ENCODE measurements at places on chromosomes 2 and 18.

DNA sequence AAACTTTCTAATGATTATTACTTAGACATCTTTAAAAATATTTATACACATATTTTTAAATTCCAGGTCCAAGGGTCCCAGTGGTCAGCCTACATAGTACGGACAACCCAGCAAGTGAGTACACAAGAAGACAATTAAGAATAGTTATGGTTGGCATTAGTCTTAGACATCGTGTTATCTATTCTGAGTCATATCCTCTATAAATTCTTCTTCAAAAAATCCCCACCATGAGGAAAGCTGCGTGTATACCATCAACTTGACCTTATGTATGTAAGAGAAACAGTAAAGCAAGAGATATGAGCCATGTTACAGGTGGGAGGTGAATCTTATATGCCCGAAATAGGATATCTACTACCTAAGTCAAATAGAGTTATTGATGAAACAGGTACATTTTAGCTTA is 1339.8 kb downstream of the DPP10 start:
- DNase-seq = no peak

DNA sequence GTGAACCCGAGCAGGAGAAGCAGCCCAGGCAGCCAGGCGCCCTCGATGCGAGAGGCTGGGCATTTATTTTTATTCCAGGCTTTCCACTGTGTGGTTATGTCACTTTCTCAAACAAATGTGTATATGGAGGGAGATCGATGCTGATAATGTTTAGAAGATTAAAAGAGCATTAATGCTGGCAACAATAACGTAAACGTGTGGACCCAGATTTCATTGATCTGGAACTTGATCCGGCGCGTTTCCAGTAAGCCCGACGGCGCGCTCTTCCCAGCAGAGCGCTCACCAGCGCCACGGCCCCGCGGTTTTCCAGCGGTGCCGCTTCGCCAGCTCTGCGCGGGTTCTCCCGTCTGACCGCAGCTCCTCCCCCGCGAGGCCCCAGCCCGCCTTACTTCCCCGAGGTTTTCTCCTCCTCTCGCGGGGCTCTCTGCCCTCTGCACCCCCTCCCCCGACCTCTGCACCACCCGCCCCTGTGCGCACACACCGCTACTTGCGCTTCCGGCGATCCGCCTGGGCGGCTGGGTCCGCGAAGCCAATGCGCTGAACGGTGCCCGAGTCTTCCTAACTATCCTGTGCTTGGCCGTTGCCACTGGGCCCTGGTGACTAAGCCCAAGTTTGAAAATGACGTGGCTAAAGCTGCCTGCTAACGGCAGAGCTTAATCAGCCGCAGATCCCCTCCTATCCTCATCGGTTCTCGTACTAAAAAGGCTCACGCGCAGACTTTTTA is 6.1 kb downstream of the ONECUT2 start:
- peak; percentile 35 for DNase-seq

DNA sequence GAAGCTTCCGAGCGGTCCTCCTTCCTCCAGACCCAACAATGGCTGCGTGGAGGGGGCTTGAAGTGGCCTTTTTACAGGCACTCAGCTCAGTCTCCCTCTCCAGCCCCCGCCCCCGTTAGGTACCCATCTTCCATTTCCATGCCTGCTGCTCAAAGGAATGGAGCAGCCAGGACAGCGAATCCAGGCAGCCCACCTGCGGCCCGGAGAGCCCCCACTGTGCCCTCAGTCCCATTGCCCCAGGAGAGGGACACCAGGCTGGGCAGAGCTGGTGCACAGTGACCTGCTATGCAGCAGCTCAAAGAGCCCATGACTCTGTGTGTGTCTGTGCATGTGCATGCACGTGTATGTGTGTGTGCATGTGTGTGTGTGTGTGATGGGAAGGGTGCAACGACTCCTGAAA is 10.6 kb upstream of the POMC start:
- no peak for DNase-seq

- no peak for DNase-seq
Observed at GRCh38 chr2:68428126-68428525, 39.0 kb downstream of the FBXO48 start.

DNA sequence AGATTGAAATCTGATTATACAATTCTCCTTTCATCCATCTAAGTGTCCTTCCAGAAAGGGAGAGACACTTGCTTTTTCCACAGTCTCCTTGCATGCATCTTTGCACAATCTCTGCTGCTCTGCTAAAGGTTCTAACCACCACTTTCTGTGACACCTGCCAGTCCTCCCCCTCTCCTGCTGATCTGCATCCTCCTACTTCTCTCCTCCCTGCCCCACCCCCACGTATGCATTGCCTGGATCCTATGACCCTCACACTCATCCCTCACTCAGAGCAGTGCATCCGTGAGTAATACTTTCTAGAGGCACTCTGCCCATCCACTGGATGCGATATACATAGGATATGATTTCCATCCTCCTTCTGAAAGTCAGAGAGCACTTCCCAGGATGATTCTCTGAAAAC is 27.7 kb upstream of the TRAPPC8 start:
- DNase-seq = no peak

Measured in mammary epithelial cell (primary cell).